CD4-positive, alpha-beta T cell treated with Interleukin-2 at 100 ng/mL for 4 hours (primary cell): ENCODE measurements at places on chromosomes 13 and 19.

DNA sequence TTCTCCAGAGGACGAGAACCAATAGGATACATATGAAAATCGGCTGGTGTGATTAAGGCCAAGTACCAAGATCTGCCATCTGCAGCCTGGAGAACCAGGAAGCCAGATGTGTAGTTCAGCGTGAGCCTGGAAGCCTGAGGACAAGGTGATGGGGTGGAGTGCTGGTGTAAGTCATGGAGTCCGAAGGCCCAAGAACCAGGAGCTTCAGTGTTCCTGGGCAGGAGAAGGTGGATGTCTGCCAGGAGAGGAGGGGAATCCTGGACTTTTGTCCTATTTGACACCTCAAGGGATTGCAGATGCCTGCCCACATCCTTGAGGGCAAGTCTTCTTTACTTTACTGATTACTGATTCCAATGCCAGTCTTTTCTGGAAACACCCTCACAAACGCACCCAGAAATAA, 71.5 kb downstream of the SPATA13 start:
- DNase-seq, result no peak

- no peak for DNase-seq
These were observed 42.7 kb downstream of the PHF11 start for GRCh38 chr13:49538404-49538803.

GRCh38 chr13:47252627-47253026, 355.8 kb upstream of the HTR2A start:
- DNase-seq, result no peak

GRCh38 chr19:5953680-5954213, 24.2 kb downstream of the RANBP3 start:
- DNase-seq, result peak; percentile 42
